ENCODE measurements at places on chromosomes 12 and 14. TPM values are rescaled to one million over a fixed set of nuclear protein-coding genes. Genes with fewer than 3 reads are reported as not detected.

HELB gene
- polyA plus RNA-seq: 1.4 TPM

CBLN3 gene
- 5.8 TPM for polyA plus RNA-seq

ZNF605 gene
- 5.2 TPM for polyA plus RNA-seq

LRP6 gene
- polyA plus RNA-seq: 18.0 TPM

PTPN21 gene
- polyA plus RNA-seq: 19.1 TPM

DNA sequence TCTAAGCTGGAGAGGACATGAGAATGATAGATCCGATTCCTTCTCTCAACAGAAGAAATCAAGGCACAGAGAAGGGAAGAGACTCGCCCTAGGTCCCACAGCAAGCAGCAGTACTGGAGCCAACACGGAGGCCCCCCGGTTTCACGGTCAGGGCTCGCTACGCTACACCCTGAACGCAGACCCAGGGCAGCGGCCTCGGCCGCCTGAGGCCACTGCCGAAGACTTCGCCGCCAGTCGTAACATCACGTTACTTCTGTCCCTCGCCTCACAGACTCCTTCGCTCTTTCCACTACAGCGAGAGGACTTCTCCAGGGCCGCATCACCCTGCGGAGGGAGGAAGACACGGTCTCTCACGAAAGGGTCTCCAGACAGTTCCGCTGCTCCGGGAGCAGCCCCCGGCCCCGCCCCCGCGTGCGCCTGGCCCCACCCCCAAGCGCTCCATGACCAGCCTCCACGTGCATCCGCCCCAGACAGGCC, 411 bp upstream of the DCAF4 start:
- no peak for DNase-seq

DNA sequence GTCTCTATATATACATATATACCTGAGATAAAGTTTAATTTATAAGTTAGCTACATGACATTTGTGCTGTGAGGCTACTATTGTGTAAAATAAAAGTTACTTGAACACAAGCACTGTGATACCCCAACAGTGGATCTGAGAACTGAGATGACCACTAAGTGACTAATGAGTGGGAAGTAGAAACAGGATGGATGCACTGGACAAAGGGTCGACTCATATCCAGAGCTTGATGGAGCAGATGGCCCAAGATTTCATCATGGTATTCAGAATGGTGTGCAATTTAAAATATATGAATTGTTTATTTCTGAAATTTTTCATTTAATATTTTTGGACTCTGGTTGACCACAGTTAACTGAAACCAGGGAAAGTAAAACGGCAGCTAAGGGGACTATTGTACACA, 908.6 kb upstream of the MDGA2 start:
- DNase-seq: no peak

DNA sequence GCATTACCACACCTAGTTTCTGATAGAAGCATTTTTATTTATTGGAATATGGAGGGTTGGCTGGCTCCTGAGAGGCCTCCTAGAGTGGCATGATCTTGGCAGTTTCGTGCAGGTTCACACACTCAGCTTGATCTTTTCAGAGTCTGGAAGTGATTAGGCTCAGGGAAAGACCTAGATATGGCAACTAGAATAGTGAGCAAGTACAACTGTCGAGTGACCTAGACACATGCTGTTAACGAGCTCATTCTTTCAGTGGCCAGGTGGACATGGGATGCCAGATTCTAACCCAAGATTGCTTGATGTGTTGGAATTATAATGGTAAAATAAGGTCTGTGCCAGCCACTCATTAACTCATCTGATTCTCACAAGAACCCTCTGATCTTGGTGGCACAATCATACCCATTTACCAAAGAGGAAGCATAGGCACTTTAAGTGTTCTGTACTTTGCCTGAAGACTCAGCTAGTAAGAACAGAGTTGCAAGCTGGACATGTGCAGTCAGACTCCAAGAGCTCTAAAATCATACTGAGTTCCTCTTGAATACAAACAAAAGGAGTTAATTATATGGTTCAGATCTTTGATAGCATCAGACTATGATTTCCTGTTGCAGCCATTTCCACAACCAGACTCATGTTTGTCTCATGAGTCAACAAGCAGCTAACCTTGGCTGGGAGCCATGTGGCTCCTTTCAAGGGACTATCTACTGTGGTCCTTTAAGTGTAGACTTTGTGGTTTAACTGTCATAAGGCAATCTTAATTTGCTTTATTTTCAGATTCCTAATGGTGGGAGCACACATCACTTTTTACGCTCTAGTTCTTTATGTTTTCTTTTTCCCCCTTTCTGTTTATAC, 144.2 kb downstream of the PLEKHA5 start:
- DNase-seq: peak; percentile 71

- DNase-seq: no peak
Measured at GRCh38 chr14:100165376-100165775, 5.9 kb upstream of the DEGS2 start.

GRCh38 chr12:32541754-32542374, 137.2 kb upstream of the DNM1L start:
- no peak for DNase-seq

- no peak for DNase-seq
Measured at GRCh38 chr14:53840444-53840843, 116.2 kb downstream of the BMP4 start.

- DNase-seq: no peak
Measured at GRCh38 chr14:67999290-67999689, 179.7 kb downstream of the RAD51B start.

DNA sequence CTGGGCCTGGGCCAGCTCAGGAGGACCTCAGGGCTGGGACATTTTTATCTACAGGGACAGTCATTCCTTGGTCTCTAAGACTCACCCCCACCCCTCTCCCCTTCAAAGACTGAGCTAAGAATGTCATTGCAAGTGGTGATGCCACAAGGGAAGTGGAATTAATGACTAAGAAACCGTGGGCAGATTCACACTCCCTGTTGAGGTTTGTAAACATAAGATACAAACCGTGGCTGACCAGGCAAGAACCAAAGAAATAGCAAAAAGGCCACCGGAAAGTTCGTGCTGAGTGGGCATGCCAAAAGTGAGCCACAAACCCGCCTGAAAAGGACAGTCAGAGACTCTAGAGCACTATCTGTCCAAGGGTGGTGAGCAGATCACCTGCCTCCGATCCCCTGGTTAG, 25.7 kb downstream of the NUAK1 start:
- DNase-seq: no peak

- no peak for DNase-seq
Measured at GRCh38 chr12:25162866-25163265, 32.1 kb downstream of the DNAI7 start.

Measured in ovary (tissue), 10 donors.